Neuronal stem cell (in vitro differentiated cells): ENCODE measurements at places on chromosomes 4 and X.
A peak's percentile ranks its signal among the peaks of the same experiment; 100 is the strongest.

- H3K4me3 ChIP-seq: peak overlapping the region; percentile 62
- peaks cover 18% of the 10 kb centered on the region for H3K36me3 ChIP-seq
- DNase-seq: no peak
- no peaks in the 10 kb centered on the region for H3K4me1 ChIP-seq
- peak overlapping the region; percentile 65 for H3K27ac ChIP-seq
Measured at GRCh38 chrX:154761977-154762536, 607 bp upstream of the DKC1 start.

- no peak overlapping the region for H3K4me3 ChIP-seq
- no peak overlapping the region for H3K27ac ChIP-seq
- no peak for DNase-seq
- H3K36me3 ChIP-seq: no peaks in the 10 kb centered on the region
Measured at GRCh38 chr4:123488916-123489315, 92.3 kb downstream of the SPRY1 start.

DNA sequence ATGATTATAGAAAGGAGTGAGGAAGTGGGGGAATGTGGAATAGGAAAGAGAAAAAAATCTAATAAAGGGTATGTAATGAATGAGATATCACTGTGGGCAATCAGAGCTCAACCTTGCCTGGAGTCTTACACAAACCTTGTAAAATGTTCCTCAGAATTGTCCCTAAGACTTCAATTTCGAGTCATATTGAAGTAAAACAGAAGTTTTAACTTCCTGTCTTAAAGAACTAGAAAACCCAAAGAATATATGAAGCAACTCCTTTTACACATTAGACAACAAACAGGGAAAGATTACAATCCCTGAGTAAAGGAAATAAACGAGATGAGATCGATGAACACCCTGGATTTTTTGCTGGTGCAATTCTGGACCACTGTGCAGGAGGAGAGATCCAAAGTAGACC, 18.0 kb downstream of the CXCL2 start:
- no peaks in the 10 kb centered on the region for H3K27me3 ChIP-seq
- no peak for DNase-seq
- no peaks in the 10 kb centered on the region for H3K4me1 ChIP-seq
- no peak overlapping the region for H3K27ac ChIP-seq

- DNase-seq: no peak
- H3K27me3 ChIP-seq: peaks cover 2% of the 10 kb centered on the region
- no peaks in the 10 kb centered on the region for H3K4me1 ChIP-seq
- H3K4me3 ChIP-seq: no peak overlapping the region
- no peak overlapping the region for H3K27ac ChIP-seq
Measured at GRCh38 chr4:154001193-154001592, 212.3 kb upstream of the SFRP2 start.
